GM12892 (cell line): ENCODE measurements at places on chromosomes 4 and X.

DNA sequence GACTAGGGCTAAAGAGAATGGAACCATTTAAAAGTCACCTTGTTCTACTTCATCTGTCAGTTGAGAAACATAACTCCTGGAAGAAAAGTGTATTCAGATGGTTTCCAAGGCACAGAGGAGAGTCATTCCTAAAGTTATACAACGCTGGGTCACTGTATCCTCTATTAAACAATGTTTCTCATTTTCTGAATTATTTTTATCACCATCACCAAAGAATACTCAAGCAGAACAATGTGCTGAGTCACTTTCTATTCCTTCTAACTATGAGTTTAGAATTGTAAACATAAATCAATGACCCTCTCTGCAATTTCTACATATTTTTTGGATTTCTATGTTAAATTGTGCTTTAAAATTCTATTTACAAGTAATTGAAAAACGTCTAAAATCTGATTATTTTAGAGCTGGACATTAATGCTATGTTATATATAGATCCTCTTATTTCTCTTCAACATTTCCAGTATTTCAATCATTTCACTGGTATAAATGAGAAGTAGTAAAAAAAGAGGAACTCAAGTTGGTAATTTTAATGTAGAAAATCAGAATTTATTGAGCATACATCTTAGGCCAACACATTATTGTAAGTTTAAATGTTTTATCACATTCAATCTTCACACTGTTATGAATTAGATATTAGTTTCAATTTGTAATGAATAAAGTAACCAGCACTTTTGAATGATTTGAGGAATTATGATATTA, 7.5 kb downstream of the DTHD1 start:
- no peak for DNase-seq

DNA sequence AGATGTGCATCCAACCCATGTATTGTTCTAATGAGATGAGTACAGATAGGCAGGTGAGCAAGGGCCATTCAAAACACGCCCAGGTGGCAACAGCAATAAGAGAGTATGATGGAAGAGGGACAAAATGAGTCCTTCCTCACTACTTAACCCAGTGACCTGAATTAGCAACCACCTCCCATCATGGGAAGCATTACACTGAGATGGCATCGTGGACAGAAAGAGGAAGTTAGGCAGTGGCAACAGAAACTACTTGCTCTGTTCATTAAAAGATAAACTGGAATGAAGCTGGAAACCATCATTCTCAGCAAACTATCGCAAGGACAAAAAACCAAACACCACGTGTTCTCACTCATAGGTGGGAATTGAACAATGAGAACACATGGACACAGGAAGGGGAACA, 17.2 kb downstream of the RXFP1 start:
- no peak for DNase-seq

GRCh38 chrX:49762175-49762720, 66.5 kb upstream of the PAGE1 start:
- no peak for DNase-seq

- no peak for DNase-seq
Observed at GRCh38 chrX:14825851-14826250, 47.0 kb downstream of the FANCB start.

DNA sequence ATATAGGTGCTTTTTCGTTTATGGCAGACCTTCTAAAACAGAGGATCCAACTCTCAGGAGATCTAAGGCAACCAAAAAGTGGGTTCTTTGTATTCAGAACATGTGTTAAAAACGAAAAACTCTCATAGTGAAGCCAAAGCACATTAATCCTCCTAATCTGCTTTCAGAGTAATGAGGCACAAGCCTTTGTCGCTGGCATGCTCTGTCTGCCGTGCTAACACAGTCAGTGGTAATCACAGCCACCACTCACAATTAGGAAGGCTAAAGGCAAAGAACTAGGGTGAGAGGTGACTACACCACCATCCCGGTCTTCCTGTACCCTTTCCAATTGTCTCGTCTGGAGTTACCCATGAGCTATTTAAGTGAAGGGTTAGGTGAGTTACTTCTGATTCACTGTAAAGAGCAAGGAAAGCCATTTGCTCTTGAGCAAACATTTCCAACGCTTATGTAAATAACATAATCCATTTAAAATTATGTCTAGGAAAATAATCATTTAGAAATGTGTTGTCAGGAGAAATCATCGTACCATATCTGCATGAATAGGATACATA, 40.7 kb downstream of the NPY2R start:
- no peak for DNase-seq

DNA sequence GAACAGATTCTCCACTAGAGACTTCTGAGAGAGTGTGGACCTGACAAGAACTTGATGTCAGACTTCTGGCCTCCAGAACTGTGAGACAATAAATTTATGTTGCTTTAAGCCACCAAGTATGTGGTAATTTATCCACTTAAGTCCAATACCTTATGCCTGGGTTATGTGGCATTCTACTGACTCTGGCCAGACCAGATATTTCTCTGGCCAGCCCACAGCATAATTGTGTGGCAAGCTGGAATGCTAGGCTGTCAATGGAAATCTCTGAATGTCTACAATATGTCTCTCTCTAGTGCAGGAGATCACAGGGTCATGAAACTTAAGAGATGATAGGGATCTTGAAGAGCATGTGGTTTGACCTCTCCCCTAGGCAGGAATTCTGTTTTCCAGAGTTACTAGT, 251.0 kb downstream of the ZNF674 start:
- no peak for DNase-seq

- no peak for DNase-seq
Observed at GRCh38 chrX:24242649-24243175, 71.2 kb downstream of the SUPT20HL2 start.

GRCh38 chr4:53951414-53951813, 113.0 kb downstream of the CHIC2 start:
- no peak for DNase-seq

DNA sequence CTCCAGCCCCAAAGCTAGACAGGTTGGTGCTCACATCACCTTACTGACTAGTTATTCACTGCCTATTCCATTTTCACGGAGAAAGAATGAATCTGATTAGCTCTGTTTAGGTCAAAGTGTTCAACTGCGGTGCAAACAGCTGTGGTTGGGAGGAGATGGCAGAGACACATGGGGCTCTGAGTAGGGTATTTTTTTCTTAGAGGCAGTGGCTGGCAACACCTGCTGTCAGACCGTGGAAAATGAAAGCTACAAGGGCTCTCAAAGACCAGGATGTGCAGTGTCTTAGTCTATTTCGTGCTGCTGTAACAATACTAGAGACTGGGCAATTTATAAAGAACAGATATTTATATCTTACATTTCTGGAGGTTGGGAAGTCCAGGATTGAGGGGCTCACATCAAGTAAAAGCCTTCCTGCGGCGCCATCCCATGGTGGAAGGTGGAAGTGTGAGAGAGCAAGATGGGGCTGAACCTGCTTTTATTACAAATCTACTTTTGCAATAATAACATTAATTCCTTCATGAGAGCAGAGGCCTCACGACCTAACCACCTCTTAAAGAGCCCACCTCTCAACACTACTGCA, 10.6 kb downstream of the NYX start:
- DNase-seq = no peak

DNA sequence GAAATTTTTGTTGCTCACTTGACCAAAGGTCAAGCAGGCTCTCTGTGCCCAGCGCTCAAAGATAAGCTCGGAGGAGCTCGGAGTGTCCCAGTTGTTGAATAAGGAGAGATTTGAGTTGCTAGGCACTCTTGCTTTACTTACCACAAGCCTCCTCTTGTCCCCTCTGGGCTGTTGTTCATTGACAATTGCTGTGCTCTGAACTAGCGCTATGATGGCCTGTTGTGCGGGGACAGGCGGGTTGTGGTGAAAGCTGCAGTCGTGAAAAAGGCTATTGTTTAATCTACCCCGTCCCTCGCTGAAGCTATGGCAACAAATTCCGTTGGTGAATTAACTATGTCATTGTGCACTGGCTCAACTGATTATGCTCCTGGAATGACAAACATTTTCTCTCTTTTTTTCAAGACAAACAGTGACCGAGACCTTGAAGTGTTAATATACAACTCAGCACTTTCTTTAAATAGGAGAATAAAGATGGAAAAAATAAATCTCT, 21.0 kb upstream of the POLA1 start:
- no peak for DNase-seq

- DNase-seq = peak; percentile 30
Observed at GRCh38 chrX:54042609-54043021, 1.7 kb downstream of the PHF8 start.

GRCh38 chrX:149185087-149185486, 320.0 kb downstream of the IDS start:
- DNase-seq = no peak

- peak; percentile 77 for DNase-seq
Observed at GRCh38 chrX:53317365-53318069, 36.1 kb upstream of the IQSEC2 start.

DNA sequence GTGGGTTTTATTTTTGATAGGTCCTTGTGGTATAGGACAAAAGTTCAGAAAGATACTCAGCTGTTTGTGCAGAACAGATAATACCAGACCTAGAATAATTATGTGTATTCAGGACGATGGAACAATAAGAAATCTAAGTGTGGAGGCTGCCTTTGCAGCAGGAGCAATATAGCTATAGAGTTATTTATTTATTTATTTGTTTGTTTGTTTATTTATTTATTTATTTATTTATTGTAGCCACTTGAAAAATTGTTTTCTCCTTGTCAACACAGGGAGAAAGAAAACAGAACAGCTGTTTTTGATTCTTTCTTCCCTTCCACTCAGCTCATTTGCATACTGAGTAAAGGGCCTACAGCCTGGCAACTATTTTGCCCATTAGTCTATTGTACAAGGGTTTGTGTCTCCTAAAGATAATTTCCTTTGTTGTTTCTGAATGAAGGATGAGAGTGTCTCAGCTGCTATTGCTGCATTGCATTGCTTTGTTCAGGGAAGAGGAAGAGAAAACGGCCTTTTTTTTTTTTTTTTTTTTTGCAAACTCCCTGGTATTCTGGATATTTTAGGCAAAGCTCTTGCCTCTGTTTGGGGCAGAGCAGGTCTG, 56.0 kb upstream of the ESX1 start:
- no peak for DNase-seq

GRCh38 chr4:36753048-36753447, 471.6 kb downstream of the DTHD1 start:
- no peak for DNase-seq

DNA sequence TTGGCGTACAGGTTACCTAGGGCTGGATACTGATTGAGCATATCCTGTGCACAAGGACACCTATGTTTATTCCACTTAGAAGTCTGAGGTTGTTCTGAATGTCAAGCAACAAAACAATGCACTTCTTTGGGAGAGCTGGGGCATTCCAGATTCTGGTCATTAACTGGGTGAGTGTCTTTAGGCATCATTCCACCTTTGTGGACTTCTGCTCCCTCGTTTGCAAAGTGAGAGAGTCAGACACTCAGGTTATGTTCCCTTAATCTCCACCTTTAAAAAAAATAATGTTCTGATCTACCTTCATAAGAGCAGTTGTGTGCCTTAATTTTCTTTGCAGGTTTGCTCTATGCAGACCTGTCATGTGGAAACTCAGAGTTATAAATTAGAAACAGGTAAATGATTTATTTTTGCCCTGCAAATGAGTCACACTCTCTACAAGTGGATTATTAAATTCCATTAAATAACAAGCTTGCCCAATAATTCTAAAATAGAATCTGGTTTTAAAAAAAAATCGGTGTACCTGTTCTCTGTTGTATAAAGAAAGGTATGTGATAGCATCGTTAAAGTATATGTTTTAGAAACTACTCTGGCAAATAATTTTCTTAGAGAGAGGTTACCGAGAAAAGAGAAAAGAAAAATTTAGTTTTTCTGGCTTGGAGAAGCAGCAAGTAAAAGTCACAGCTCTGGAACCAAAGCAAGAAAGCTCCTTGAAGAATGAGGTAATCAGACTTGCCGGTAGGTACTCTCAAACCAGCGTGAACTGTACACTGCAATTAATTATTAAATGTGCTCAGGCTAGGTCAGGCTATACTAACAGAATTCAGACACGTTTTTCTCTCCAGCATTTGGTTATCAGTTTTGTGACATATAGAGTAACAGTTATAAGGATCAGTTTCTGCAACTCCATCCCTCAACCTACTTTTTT, 93.2 kb downstream of the SORBS2 start:
- no peak for DNase-seq

DNA sequence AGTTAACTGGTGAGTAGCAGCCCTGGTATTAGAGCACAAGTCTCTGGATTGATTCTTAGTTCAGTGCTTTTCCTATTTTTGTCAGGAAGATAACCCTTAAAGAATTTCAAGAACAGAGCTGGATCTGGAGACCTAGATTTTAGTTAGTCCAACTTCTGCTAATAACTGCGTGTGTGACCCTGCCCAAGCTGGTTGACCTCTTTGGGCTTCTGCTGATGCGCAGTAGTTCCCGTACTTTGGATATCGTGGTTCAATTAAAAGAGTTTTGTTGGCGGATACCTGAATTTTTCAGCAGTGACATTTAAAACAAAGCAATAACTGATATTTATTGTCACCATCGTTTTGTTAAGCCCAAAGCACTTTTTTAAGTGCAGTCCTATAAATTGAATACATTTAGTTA, 9.3 kb downstream of the MSMO1 start:
- no peak for DNase-seq

- no peak for DNase-seq
Observed at GRCh38 chr4:139763205-139763604, 97.6 kb downstream of the MGST2 start.

DNA sequence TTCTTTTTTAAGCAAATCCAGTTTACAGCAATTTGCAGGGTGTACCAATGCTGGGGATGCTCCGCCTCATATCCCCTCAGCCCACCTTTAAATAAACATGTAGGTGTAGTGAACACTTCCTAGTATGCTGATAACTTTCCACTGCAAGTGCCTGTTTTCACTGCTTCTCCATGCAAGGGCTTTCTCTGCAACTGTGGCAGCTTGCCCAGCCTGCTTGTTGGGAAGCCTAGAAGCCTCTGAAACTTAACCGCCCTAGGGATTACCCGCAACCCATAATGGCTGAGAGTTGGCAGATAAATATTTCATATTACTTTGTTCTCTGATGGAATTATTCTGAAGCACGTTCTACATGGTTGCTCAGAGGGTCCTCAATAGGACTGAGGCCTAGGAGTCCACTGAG, 253.7 kb upstream of the DDX53 start:
- no peak for DNase-seq

DNA sequence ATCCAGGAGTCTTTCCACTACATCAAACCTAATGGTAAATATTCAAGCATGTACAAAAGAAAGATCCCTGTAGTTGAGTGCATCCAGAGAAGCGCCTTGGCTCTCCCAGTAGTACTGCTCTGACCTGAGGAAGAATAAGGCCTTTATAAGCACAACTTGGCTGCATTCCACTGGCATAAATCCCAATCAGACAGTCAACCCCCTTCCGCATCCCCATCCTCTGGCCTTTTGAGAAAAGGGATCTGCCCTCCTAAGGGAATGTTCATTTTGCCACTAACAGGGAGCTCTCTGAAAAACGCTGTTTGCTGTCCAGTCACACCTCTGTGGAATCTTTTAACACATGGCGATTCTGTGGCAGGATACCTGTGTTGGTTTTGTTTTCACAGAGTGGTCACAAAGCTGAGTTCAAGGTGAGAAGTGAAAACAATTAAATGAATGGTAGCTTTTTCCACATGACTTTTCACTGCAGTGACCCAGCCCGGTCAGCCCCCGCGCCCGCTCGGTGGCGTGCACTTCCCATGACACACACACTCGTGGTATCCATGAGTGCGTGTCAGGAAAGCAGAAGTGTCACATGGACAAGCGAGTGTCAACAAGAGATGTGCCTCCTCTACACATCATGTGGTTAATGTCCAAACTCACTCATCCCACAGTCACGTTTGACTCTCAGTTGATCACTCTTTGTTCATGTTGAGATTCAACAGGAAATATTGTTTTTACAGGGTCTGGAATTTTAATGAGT, 112.2 kb upstream of the ENPP6 start:
- no peak for DNase-seq

- no peak for DNase-seq
Observed at GRCh38 chr4:8394806-8395205, 45.7 kb downstream of the ACOX3 start.
